Stimulated activated CD8-positive, alpha-beta memory T cell treated with anti-CD3 and anti-CD28 coated beads, Interleukin-7, amount 100 ng/mL, for 1 hour (primary cell): ENCODE measurements at places on chromosomes 2 and 18.

DNA sequence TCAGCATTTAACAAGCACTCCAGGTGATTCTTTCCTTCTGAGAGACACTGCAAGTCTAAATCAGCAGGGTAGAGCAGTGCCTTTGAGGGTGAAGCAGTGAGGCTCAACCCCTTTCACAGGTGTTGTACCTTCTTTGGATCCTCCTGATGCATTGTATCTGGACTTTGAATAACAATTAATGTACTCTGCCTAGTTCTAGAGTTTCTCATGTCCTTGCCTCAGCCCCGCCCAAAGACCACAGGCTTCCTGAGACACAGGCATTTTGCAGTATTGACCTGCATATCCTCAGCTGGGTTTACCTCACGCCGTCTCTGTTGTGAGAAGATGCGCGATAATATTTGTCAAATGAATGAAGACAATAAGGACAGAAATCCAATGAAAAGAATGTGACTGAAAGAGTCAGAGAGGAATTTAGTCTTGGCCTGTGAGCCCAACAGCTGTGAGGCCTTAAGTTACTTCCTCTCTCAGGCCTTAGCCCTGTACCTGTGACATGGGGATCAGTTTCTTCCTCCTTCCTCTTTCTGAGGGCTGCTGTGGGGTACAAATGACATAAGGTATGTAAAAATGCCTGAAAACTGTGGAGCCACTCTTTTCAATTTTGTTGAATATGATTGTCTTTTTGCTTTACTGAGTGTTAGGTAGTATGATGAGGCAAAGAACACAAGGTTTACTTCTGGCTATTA is 43.7 kb downstream of the WIPF1 start:
- peak; percentile 20 for DNase-seq

DNA sequence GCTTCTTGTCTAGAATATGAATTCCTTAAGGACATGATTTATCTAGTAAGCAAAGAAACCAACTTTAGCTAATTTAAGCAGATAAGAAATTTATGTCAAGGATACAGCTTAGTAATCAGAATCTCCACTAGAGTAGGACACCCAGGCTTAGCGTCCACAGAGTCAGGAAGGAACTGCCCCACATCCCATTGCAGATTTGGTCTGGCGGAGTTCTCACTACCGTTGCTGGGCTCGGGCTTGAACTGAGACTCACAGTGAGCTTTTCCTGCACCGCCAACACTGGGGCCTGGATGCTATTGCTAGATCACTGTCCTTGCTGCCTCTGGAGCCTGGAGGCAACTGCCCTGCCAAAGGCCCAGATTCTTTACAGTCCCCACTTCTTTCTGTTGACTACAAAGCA is 68.1 kb downstream of the SMAD4 start:
- no peak for DNase-seq

GRCh38 chr2:208872591-208872990 is 466.0 kb downstream of the PTH2R start:
- DNase-seq, result no peak

DNA sequence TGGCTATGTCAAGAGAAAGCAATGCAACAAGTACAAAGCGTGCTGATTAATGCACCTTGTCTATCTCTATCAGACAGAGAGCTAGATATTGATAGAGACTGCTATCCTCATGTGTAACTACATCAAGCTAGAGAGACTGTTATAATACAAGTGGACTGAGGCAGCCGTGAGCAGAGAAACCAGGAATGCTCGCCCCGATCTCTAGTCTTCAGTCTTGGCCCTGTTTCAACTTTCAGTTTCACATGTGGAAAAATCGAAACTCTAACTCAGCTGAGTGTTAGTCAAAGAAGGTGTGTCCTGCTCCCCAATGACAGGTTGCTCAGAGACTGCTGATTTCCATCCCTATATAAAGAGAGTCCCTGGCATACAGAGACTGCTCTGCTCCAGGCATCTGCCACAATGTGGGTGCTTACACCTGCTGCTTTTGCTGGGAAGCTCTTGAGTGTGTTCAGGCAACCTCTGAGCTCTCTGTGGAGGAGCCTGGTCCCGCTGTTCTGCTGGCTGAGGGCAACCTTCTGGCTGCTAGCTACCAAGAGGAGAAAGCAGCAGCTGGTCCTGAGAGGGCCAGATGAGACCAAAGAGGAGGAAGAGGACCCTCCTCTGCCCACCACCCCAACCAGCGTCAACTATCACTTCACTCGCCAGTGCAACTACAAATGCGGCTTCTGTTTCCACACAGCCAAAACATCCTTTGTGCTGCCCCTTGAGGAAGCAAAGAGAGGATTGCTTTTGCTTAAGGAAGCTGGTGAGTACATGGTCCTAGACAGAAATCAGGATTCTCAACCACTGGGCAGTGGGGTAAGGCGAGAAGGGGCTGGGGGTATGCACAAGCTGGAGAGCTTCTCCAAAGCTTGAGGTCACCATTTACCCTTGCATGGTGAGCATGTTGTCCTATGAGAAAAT is at the start of gene RSAD2:
RSAD2 (plus strand) TSS at position 376 of the 903 bp plus-strand sequence; CDS start at position 400, 24 bp downstream.
- peak; percentile 28 for DNase-seq

- DNase-seq, result no peak
These were observed 66.3 kb upstream of the HK2 start for GRCh38 chr2:74767618-74768017.

DNA sequence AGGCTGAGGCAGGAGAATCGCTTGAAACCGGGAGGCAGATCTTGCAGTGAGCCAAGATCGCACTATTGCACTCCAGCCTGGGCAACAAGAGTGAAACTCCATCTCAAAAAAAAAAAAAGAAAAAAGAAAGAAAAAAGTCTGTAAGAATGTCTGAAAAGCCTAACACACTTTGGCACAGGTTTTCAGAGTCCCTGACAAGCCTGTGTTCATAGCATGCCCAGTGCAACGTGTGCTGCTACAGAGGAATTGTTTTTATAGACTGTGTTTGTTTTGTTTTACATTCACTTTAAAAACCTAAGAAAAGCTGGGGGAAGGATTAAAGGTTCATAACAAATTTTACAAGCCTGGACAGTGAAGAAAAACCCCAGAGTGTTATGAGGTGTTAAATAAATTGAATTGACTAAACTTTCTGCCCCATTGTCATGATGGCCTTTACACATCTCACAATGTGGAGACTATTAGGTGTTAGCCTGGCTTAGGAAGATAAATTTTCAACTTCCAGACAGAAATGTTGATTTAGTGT is 55.2 kb downstream of the RBM43 start:
- DNase-seq, result no peak

DNA sequence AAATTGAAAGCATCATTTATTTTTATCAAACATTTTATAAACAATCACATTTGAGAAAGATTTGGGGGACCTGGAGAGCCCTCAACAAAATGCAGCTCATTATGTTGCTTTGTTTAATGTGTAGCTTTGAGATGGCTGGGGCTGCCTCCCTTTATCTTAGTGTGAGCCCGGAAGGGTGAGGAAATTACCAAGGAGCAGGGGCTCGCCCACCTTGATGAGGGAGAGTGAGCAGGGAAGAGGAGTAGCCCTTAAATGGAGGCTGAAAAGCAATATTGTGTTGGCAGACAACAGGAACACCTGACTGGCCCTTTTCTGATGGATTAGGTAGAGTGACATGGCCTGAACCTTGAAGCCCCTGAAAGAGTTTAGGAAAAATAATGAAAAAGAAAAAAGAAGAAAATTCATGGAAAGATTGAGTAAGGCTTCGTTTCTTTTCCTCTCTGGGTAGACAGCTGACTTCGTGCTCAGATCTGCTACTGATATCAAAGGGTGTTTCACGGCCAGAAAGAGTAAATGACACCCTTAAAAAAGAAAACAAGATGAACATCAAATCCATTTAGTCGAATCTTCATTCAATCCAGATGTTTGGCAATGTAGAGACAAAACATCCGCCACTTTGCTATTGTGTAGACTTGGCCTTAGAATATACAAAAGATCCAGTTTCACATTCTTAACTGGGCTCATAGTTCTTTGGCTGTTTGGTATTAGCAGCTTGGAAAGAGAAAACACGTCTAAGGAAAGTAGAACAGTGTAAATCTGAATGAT is 206.5 kb upstream of the TCF4 start:
- DNase-seq, result no peak

- DNase-seq, result no peak
These were observed 38.9 kb downstream of the DHRS9 start for GRCh38 chr2:169108099-169108884.

- DNase-seq, result no peak
These were observed 18.7 kb upstream of the LHCGR start for GRCh38 chr2:48774251-48774650.

- no peak for DNase-seq
These were observed 4.8 kb upstream of the ITPRIPL1 start for GRCh38 chr2:96320326-96320725.

DNA sequence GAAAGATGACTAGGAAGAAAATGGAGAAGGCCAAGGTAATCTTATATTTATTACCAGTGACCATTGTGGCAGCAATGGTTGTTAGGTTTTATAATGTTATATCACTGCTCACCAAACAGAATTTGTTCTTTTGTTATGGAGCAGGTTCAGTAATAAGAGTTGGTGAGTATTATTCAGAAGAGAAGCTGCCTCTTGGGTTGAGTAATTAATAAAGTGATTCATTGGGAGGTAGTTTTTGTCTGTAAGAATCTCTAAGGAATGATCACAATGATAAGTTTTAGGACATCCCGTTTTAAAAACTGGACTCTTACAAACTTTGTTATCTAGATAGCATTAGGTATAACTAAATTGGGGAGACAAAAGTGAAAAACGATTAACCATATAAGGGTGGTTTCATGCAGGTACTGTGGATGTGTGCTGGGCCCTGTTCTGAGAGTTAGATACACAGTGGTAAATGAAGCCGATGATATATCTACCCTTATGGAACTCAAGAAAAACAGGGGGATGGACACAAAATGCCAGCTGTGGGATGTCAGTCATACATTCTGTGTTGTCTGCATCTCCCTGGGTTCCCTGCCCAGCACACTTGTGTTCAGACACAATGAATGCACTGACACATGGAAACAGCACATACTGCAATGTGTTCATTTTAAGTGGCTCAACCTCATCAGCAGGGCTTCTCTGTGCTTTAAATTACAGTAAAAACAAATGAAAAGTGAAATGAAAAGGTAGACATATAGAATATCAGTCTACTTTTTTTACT is 7.5 kb downstream of the MAP4K4 start:
- DNase-seq, result no peak
